ENCODE measurements at places on chromosomes 5 and 9. TPM values are rescaled to one million over a fixed set of nuclear protein-coding genes. Genes with fewer than 3 reads are reported as not detected.
A peak's percentile ranks its signal among the peaks of the same experiment; 100 is the strongest.

GRCh38 chr5:154758977-154759376 is 3.8 kb downstream of the LARP1 start:
- DNase-seq: no peak

GRCh38 chr5:96972599-96973334 is 36.9 kb downstream of the LNPEP start:
- DNase-seq: no peak

DNA sequence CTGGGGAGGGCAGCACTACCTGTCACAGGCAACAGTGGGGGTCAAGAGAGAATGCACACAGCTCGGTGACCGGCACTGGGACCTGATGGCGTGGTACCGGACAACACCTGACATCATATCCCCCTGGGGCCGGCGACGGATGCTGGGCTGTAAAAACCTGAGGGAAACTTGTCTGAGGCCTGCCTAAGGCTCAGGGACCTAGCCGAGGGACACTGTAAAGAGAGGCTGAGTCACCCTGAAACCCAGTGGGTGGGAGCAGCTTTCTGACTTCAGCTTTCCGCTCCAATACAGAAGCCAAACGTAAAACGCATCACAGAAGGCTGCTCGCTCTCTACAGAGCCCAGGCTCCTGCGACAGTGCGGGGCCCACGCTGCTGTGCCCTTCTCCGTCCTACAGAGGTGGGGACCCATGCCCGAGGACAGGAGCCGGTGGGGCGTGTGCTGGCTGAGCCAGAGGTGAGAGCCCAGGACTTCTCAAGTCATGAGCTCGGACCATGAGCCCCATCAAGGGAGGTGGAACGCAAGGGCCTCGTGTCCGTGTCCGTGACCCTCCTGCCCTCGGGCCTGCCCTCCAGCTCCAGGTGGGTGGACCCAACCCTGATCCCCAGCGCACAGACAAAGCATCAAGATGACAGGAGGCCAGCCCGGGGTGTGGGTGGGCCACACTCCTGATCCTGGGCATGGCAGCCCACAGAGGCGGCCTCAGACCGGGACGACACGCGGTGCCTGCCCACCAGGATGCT is 5.3 kb downstream of the RALGDS start:
- peak; percentile 45 for DNase-seq

Gene PCDHB10
- total RNA-seq: 0.84 TPM

DNA sequence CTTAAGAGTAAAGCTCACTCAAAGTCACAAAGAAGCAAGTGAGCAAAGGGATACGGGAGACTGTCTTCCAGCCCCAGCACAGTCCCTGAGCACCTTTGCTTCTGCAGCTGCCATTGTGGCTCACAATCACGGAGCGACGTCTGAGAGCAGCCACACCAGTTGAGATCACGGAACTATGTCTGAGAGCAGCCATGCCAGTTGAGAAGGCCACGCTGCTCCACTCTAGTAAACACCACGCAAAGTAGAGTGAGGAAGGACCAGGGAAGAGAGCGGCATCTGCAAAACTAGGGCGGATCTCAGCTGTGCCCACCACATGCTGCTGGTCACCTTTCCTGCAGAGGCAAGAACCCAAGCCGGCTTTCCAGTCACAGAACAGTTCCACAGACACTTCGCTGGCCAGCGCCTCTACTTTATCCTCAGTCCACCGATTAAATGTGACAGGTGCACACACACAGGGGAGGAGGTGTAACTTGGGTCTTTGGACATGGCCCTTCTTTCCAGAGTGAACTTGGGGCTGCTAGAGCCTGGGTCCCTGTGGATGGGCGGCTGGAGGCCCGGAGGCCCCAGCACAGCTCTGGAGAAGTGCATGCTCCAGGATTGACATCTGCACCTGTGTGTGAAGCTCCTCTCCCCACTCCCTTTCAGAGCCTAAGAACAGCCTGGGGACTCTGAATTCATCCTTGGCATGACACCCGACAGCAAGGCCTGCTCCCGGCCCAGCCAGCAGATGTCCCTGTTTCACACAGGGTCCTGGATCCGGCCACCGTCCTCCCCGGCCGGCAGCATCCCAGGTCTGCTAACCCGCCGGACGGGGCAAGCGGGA is 324.9 kb upstream of the IRX4 start:
- no peak for DNase-seq
